ENCODE measurements at places on chromosomes 7 and 10. TPM values are rescaled to one million over a fixed set of nuclear protein-coding genes. Genes with fewer than 3 reads are reported as not detected.

DNA sequence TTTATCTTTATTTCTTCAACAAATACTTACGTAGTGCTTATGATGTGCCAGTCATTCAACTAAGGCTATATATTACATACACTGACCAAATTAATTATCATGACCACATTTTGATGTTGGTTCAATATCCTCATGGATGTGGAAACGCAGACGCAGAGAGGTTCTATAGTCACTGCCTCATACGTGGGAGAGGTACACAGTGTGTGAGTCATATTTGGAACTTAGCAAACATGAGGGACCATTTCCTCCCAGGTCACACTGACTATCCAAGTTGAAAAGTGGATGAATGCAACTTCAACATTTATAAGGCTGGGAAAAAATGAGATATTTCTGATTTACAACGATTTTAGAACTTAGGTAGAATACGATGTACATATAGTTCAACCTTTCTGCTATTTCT, 113.6 kb downstream of the PRLHR start:
- no peak for DNase-seq

- no peak for DNase-seq
Observed at GRCh38 chr10:133475425-133475734, 21.6 kb downstream of the SCART1 start.

GRCh38 chr10:16597656-16598055, 76.0 kb upstream of the C1QL3 start:
- DNase-seq: no peak

DNA sequence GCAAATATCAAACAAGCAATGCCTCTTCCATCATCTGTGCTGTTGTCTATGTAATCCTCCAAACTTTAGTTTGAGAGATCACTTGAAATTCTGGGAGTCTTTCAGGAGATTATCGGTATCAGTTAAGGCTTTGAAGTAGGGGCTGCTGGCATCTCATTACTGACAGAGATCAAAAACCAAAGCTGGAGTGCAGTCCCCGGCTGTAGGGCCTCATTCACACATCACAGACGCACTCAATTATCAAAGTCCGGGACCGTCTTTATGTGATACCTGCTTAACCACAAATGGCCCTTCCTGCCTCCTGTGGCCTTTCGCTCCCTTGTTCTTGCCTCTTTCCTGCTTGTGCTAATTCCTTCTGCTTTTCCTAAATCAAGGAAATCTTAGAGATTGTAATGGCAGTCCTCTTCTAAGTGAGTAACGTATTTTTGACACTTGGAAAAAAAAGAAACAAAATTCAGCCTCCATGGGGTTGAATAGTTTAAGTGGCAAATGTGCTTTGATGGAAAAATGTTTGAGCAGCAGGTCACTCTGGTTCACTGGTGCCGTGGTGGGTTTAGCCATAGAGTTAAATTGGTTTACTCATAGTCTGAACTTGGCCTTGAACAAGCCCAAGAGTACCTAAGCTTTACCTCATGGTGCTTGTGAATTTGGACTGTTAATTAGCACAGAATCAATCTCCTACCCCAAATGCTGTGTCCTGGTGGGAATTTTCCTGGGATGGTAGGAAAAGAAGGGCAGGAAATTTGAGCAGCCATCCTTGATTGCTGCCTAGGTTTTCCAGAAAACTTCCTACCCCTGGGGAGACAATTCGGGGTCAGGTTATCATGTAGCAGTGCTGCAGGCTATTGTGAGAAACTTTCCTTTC, 178.9 kb upstream of the LYZL1 start:
- DNase-seq: no peak

DNA sequence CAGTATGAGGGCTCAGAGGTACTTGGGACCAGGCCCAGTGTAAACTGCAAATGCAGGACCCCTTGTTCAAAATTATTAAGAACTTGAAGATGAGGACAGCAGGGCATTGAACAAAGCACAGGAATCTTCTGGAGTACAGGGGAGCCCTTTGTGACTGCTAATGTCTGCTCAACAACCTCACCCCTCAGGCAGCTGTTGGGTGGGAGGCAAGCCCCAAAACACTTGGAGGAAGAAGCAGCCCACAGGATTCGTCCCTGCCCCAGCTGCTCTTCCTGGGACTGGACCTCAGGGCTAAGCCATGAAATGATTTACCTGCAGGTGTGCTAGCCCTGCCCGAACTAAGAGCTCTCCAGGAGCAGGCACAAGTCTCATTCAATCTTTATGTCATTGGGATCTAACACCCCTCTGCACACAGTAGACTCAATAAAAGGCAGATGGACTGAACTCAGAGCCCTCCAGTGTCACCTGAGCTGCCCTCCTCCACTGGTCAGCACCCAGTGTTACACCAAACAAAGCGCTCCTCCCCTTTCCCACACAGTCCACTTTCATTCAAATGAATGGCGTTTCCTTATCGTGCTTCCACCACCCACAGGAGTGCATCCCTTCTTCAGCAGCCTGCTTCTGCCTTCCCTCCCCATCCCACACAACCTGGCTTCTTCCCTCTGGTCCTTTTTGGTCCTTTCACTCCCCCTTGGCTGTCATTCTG, 1.0 kb downstream of the TRPV5 start:
- DNase-seq: no peak

GRCh38 chr7:114409750-114410149, 4.9 kb upstream of the FOXP2 start:
- DNase-seq: no peak

GRCh38 chr7:48171202-48171601, at the start of gene ABCA13:
ABCA13 (plus strand) TSS chr7:48171458; CDS start chr7:48171484, 26 bp downstream.
- DNase-seq: no peak

The HABP2 gene
- polyA plus RNA-seq: 0.42 TPM

The SEMA3A gene
- 10.8 TPM for polyA plus RNA-seq

The SFTPA1 gene
- not detected for polyA plus RNA-seq

The ENO4 gene
- 4.0 TPM for polyA plus RNA-seq

The TET1 gene
- polyA plus RNA-seq: 11.6 TPM
